ENCODE measurements at places on chromosomes 3 and 15. TPM values are rescaled to one million over a fixed set of nuclear protein-coding genes. Genes with fewer than 3 reads are reported as not detected.

- H3K27me3 ChIP-seq, result no peaks in the 10 kb centered on the region
- H3K4me3 ChIP-seq, result no peak overlapping the region
- H3K4me1 ChIP-seq, result peaks cover 40% of the 10 kb centered on the region
- H3K27ac ChIP-seq, result peak overlapping the region; percentile 78
- DNase-seq, result peak; percentile 73
Observed at GRCh38 chr3:15309662-15310335, 22.6 kb downstream of the SH3BP5 start.

- DNase-seq, result no peak
- no peaks in the 10 kb centered on the region for H3K36me3 ChIP-seq
- no peaks in the 10 kb centered on the region for H3K27me3 ChIP-seq
- no peak overlapping the region for H3K4me3 ChIP-seq
- H3K4me1 ChIP-seq, result no peaks in the 10 kb centered on the region
Observed at GRCh38 chr3:146801492-146801891, 196.3 kb upstream of the PLSCR5 start.

DNA sequence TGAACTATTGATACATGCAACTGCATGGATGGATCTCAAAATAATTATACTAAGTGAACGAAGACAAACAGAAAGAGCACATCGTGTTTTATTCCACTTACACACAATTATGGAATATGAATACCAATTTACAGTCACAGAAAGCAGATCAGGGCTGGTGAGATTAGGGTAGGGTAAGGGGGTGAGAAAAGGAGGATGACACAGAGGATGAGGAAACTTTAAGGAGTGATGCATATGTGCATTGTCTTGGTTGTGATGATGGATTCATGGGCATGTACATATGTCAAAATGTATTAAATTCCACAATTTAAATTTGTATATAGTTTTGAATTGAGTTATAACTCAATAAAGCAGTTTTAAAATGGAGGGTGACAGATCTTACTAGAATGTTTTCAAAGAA is 548.9 kb downstream of the PYDC2 start:
- no peak overlapping the region for H3K4me3 ChIP-seq
- H3K27me3 ChIP-seq, result no peaks in the 10 kb centered on the region
- no peaks in the 10 kb centered on the region for H3K36me3 ChIP-seq
- no peak for DNase-seq

GRCh38 chr3:42750834-42751233 is 22.2 kb downstream of the CCDC13 start:
- no peaks in the 10 kb centered on the region for H3K27me3 ChIP-seq
- H3K4me1 ChIP-seq, result peaks cover 10% of the 10 kb centered on the region
- no peak overlapping the region for H3K4me3 ChIP-seq
- peak; percentile 18 for DNase-seq

GRCh38 chr3:43361077-43361476 is 74.7 kb downstream of the SNRK start:
- H3K27me3 ChIP-seq, result no peaks in the 10 kb centered on the region
- H3K27ac ChIP-seq, result no peak overlapping the region
- no peak overlapping the region for H3K4me3 ChIP-seq
- no peak for DNase-seq
- H3K4me1 ChIP-seq, result no peaks in the 10 kb centered on the region

DNA sequence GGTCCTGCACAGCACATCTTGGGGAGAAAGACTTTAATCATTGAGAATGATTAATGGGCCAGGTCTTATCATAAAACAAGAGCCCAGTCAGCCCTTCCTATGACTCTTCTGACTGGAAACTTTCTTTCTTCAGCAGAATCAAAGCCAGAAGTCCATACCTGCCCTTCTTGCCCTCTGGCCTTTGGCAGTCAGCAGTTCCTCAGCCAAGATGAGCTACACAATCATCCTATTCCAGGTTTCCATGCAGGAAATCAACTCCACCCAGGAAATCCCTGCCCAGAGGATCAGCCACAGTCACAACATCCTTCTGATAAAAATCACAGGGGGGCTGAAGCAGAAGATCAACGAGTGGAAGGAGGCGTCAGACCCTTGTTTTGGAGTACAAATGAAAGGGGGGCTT is 26.9 kb downstream of the ZNF589 start:
- no peak overlapping the region for H3K4me3 ChIP-seq
- DNase-seq, result no peak
- H3K27me3 ChIP-seq, result no peaks in the 10 kb centered on the region
- no peaks in the 10 kb centered on the region for H3K36me3 ChIP-seq

DNA sequence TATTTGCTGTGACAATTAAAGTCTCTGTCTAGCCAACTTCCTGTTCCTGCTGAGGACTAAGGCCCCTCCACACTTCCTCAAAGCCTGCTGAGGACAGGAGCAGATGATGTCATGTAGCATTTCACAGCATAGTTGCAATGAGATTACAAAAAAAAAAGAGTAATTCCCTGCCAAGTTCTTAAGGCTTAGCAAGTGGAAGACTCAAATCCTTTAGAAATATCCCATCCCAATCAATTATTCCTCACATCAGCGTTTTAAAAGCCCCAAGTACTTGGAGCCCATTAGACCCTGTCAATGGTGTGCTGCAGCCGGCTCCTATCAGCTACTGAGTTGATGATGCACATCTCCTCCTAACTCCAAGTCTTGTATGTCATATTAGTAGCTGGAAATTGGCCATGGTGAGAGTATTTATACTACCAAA is 51.7 kb downstream of the TRANK1 start:
- DNase-seq, result no peak
- no peak overlapping the region for H3K4me3 ChIP-seq
- no peaks in the 10 kb centered on the region for H3K36me3 ChIP-seq
- no peaks in the 10 kb centered on the region for H3K27me3 ChIP-seq
- H3K4me1 ChIP-seq, result no peaks in the 10 kb centered on the region

GRCh38 chr3:98782824-98783500 is 19.8 kb downstream of the ST3GAL6 start:
- no peak overlapping the region for H3K27ac ChIP-seq
- H3K4me3 ChIP-seq, result no peak overlapping the region
- H3K36me3 ChIP-seq, result no peaks in the 10 kb centered on the region
- no peaks in the 10 kb centered on the region for H3K27me3 ChIP-seq

- H3K4me3 ChIP-seq, result no peak overlapping the region
- H3K4me1 ChIP-seq, result peaks cover 32% of the 10 kb centered on the region
- DNase-seq, result no peak
- H3K27ac ChIP-seq, result peak overlapping the region; percentile 43
Observed at GRCh38 chr3:105619651-105620050, 249.2 kb downstream of the CBLB start.

DNA sequence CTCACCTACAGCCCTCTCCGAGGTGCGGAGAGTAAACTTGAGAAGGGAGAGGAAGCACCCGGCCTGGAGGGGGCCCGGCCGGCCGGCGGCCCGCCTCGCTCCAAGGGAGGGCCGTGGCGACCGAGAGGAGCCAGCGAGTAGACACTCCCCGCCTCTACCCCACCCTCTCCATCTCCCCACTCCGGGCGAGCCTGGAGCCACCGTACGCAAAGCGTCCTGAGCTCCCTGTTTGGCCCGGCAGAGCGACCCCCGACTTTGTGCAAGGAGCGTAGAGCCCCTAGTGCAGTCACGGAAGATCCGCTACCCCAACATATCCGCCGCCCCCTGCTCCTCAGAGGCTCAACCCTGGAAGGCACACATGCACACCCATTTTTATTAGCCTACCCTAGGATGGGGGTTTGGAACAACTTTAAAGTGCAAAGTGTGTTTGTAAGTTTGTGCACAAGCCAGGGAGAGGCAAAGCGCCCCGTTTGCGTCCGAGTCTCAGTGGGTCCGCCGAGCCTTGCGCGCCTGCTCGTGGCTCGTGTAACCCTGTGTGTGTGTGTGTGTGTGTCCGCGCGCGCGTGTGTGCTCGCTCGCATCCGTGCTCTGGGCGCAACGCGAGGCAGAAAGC is 508 bp upstream of the SMAD6 start:
- peaks cover 35% of the 10 kb centered on the region for H3K36me3 ChIP-seq
- H3K27me3 ChIP-seq, result no peaks in the 10 kb centered on the region
- H3K27ac ChIP-seq, result peak overlapping the region; percentile 50
- H3K4me1 ChIP-seq, result peaks cover 47% of the 10 kb centered on the region
- peak overlapping the region; percentile 81 for H3K4me3 ChIP-seq

DNA sequence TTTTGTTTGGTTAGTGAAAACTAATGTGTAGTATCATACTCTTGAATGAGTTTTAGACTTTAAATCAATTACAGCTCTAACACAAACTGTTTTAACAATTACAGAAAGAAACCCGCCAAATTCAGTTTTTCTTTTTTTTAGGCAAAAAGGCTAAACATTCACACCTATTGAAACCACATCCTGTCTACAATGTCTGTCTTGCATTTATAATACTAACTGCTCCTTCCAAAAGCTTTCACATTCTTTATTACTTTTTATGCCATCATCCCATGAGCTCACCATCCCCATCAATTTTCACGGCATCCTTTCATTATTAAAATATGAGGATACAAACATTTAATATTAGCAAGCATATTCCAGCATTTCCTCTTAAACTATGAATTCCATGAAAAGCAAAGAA is 593.3 kb downstream of the FOXP1 start:
- no peak overlapping the region for H3K4me3 ChIP-seq
- H3K4me1 ChIP-seq, result peaks cover 33% of the 10 kb centered on the region
- peak overlapping the region; percentile 52 for H3K27ac ChIP-seq
- no peaks in the 10 kb centered on the region for H3K27me3 ChIP-seq
- DNase-seq, result no peak

- H3K4me1 ChIP-seq, result peaks cover 35% of the 10 kb centered on the region
- H3K4me3 ChIP-seq, result peak overlapping the region; percentile 50
- no peak overlapping the region for H3K27ac ChIP-seq
- no peak for DNase-seq
- no peaks in the 10 kb centered on the region for H3K36me3 ChIP-seq
Observed at GRCh38 chr3:184561913-184562877, 610 bp downstream of the EPHB3 start.

DNA sequence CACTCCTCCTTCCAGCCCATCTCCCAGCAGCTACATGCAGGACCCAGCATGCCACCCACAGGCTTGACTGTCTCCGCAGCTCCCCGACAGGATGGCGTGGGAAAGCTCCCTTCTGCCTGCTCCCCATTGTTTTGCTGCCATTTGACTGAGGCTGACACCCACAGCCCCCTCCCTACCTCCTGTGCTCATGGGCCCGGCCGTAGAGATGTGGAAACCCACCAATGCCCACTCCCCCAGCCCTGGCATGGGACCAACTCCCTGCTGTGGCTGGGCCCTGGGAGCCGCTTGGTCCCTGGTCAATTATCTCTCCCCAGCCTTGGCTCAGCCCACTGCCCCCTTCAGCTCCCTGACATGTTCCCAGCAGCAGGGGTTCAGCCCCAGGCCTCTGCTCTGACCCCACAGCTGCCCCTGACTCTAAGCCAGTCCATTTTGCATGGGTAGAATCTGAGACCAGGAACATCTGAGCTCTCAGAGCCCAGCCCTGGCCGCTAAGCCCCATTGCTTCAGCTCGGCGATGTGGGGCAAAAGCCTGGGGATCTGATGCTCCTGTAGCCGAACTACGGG is 8.2 kb downstream of the C3orf22 start:
- no peaks in the 10 kb centered on the region for H3K27me3 ChIP-seq
- H3K36me3 ChIP-seq, result no peaks in the 10 kb centered on the region
- no peak for DNase-seq
- no peaks in the 10 kb centered on the region for H3K4me1 ChIP-seq
- no peak overlapping the region for H3K27ac ChIP-seq

DNA sequence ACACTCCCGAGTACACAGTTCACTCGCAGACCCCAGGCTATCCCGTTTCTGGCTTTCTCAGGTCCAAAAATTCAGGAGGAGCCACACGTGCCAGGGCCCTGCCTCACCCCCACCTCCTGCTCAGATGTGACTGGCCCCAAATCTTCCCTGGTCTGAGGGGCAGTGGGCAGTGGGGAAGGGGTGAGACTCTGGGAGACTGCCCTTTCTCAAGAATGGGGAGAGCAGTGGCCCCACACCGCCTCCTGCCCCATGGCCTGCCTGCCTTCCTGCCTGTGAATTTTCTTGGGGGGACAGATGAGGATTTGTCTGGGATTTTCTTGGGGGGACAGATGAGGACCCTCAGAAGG is 174.6 kb downstream of the MEGF11 start:
- H3K27ac ChIP-seq, result no peak overlapping the region
- no peaks in the 10 kb centered on the region for H3K36me3 ChIP-seq
- DNase-seq, result no peak
- peaks cover 3% of the 10 kb centered on the region for H3K4me1 ChIP-seq
- no peak overlapping the region for H3K4me3 ChIP-seq

- no peaks in the 10 kb centered on the region for H3K36me3 ChIP-seq
- H3K27ac ChIP-seq, result no peak overlapping the region
- no peak for DNase-seq
- H3K4me1 ChIP-seq, result no peaks in the 10 kb centered on the region
- no peaks in the 10 kb centered on the region for H3K27me3 ChIP-seq
Observed at GRCh38 chr3:30702828-30703397, 96.5 kb downstream of the TGFBR2 start.

GRCh38 chr3:136093771-136094170 is 102.4 kb downstream of the MSL2 start:
- H3K4me1 ChIP-seq, result no peaks in the 10 kb centered on the region
- DNase-seq, result no peak
- H3K36me3 ChIP-seq, result peaks cover 30% of the 10 kb centered on the region
- no peak overlapping the region for H3K27ac ChIP-seq
- H3K27me3 ChIP-seq, result no peaks in the 10 kb centered on the region

GRCh38 chr3:67016522-67017080 is 18.5 kb downstream of the KBTBD8 start:
- no peaks in the 10 kb centered on the region for H3K4me1 ChIP-seq
- no peak overlapping the region for H3K27ac ChIP-seq
- no peak for DNase-seq
- H3K36me3 ChIP-seq, result no peaks in the 10 kb centered on the region
- peaks cover 3% of the 10 kb centered on the region for H3K27me3 ChIP-seq

- no peaks in the 10 kb centered on the region for H3K27me3 ChIP-seq
- no peaks in the 10 kb centered on the region for H3K4me1 ChIP-seq
- no peak for DNase-seq
- H3K27ac ChIP-seq, result no peak overlapping the region
- no peaks in the 10 kb centered on the region for H3K36me3 ChIP-seq
Observed at GRCh38 chr15:66670762-66671580, 31.1 kb upstream of the SMAD6 start.

- H3K36me3 ChIP-seq, result peaks cover 15% of the 10 kb centered on the region
- no peak overlapping the region for H3K4me3 ChIP-seq
- DNase-seq, result no peak
- H3K27ac ChIP-seq, result no peak overlapping the region
- no peaks in the 10 kb centered on the region for H3K4me1 ChIP-seq
Observed at GRCh38 chr3:185046164-185046515, 106.7 kb downstream of the C3orf70 start.

DNA sequence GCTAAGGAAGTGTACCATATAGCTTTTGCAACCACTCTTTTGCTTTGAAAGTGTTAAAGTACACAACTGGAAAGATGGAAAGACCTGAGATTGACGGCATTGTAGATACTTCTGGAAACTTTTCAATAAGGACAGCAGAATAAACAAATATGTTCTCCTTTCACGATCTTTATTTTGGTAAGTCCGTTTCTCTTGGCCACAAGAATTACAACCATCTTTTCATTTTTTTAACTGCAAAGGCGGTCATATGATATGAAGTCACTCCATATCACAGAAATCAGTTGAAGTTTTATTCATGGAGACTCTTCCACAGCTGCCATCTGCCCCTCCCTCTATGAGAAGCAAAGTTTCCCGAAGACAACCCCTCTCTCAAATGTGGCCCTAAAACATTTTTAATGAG is 303.4 kb upstream of the ICE2 start:
- no peak for DNase-seq
- no peak overlapping the region for H3K4me3 ChIP-seq
- no peak overlapping the region for H3K27ac ChIP-seq
- no peaks in the 10 kb centered on the region for H3K36me3 ChIP-seq

SCAANT1 gene
- total RNA-seq, result not detected

ABHD2 gene
- total RNA-seq, result 20.9 TPM

GNL3 gene
- 92.6 TPM for total RNA-seq

ZNF80 gene
- not detected for total RNA-seq

ST3GAL6 gene
- total RNA-seq, result not detected

TEX55 gene
- total RNA-seq, result not detected

PIERCE2 gene
- not detected for total RNA-seq

VGLL3 gene
- total RNA-seq, result 17.1 TPM

ZIC1 gene
- 10.9 TPM for total RNA-seq

PLA2G4B gene
- 2.7 TPM for total RNA-seq

Data from SJSA1 (cell line).